AG04450 (cell line): ENCODE measurements at places on chromosomes 5 and 9.

DNA sequence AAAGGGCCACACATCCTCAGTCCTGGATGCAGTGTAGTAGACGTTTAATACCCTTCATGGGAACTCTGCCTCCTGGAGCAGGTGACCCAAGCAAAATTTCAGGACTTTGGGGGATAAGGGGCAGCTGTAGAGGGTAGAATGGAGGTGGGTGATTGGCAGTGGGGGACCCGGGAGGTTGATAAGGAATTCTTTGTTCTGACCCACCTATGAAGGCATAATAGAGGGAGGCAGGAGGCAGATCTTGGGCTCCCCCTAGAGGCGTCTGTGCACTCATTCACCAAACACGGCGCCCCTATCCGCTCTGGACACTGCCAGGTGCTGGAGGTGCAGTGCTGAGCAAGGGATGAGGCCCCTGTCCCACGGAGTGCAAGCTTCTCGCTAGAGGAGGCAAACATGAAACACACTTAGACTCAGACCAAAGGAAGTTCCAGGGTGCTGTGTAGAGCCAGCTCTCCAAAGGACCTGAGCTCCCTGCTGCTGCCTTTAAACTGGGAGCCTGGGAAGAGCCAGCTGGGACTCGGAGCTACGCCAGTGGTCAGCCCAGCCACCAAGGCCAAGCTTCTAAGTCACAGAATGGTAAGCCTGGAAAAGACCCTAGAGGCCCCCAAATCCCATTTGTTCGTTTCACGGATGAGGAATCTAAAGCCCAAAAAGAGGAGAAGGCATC, 7.7 kb downstream of the IL17B start:
- no peak for DNase-seq

DNA sequence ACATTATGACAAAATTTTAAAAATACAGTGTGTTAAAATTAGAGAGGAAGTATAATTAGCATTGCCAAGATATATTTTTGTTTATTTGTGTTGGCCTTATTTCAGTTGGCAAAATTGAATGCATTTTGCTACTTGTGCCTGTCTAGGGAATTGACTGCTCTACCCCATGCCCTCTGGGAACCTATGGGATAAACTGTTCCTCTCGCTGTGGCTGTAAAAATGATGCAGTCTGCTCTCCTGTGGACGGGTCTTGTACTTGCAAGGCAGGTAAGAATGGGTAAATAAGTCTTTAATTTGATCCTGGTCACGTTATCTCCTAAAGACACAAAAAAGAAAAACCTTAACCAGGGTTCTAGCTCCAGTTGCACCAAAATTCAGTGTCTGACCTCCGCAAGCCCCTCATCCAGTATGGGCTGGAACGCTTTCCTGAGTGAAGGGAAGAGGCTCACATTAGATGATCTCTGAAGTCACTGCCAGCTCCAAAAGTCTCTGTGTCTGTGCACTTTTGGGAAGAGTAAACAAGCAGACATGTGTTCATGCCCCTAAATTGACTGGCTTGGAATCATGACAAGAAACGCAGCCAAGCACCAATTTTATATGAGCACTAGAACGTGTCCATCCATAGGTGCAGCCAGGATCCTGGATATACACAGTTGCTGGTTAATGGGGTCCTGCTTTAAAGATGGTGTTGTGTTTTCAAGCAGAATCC, 98.3 kb upstream of the PRRC1 start:
- no peak for DNase-seq

DNA sequence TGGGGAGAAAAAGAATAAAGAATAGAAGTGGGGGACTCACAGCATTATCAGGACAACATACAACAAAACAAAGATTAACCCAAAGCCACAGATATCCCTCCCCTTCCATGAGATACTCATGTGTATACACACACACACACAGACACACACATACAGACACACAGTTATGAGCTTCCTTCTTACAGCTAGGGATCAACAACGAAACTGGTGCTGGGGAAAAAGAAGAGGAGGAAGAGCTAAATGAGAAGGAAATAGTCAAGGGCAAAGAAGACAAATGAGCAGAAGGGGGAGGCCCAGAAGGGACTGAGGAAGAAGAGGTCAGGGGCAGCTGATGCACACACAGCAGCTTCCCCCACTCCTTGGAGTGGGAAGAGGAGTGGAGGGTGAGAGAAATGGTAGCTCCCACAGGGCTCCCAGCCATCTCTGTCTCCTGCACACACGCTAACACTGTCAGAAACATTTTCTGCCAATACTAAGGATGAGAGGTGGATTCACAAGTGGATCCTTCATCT, 66.2 kb downstream of the SIL1 start:
- DNase-seq: no peak

DNA sequence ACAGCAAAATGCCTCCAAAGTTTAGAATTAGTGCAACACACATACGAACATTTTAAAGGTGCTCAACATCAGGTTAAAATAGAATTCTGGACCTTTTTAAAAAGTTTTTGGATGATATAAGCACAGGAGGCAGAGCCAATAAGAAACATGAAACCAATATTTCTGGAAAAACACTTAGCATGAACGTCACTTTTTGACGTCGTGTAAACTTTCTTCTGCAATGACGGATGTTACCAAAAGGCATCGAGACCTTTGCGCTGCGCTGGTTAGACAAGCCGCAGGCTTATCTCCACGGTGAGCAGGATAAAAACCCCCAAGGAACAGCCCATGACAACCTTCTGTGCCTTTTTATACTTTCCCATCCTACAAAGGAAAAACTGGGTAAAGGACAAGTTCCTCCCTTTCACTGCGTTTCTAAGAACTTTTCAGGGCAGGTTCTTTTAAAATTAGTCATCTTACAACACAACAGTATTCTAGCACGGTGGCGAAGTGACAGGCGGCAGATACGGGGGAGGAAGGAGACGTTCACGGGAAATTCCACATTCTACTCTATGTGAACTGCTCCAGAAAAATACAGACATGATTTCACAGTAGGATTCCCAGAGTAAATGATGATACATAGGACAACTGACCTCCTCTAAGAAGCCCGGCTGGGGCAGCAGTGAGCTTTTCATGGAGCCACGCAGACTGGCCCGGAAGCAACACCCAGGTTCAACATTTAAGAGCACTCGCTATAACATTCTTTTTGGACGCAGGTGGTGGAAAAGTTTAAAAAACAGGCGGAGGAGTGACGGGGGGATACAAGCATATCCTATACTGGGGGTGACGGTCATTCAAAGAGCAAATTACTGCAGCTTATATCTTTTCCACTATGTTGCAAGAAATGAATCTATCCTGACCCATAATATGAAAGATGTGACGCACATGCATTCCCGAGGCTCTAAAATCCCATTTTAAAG, 52.4 kb downstream of the USP20 start:
- no peak for DNase-seq

DNA sequence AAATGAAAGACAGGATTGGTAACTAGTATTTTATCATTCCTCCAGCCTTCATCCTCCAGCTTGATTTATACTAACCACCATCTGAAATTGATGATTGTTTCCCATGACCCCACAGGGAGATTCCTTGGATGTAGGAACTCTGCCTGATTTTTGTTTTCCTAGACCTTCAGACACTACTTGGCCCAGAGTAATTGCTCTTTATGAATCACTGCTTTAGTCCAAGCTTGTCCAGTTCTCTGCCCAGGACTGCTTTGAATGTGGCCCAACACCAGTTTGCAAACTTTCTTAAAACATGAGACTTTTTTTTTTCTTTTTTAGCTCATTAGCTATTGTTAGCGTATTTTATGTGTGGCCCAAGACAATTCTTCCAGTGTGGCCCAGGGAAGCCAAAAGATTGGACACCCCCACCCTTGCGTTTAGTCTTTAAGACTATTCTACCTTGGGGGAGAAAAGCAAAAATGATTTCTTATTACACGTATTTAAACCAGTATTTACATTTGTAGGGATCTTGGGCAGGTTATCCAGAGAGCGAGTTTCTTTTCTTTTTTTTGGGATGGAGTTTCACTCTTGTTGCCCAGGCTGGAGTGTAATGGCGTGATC, 18.4 kb downstream of the BASP1 start:
- no peak for DNase-seq

DNA sequence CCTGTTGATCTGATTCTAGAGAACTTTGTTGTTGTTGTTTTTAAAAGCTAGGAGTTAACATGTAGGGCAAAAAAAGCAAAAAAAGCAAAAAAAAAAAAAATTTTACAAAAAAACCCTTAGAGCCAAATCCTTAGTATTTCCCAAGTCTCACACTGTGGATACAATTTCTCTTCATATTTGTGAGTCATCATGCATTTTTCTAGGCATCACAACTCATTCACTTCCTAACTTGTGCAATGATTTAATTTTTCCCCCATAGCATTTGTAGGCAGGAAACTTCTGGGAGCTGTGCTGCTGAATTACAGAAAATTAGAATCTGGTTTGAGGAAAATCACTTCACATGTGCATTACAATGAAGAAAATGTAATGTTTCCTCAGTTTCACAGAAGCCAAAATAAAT, 91.9 kb downstream of the MARCHF3 start:
- DNase-seq: peak; percentile 41

DNA sequence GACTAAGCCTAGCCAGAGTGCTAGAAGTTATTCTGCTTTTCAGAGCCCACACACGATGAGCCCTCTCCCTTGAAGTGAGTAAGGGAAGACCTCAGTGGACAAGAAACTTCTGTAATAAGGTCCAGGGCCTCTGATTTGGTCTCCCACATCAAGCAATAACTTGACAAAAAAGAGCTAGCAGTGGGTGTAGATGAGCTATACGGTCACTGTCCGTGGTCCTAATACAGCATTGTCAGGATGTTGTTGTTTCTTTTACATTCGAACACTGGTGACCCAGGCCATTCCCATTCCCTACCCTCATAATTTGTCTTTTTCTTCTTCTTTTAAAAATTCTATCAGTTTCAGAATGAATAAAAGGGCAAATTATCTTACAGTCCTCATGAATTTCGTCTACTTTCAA, 5.2 kb downstream of the PCSK1 start:
- DNase-seq: no peak

GRCh38 chr5:40333459-40334241, 346.1 kb upstream of the PTGER4 start:
- no peak for DNase-seq

GRCh38 chr5:127754259-127754658, 51.1 kb downstream of the CCDC192 start:
- DNase-seq: peak; percentile 47

GRCh38 chr5:146329697-146330096, 8.9 kb upstream of the POU4F3 start:
- no peak for DNase-seq

DNA sequence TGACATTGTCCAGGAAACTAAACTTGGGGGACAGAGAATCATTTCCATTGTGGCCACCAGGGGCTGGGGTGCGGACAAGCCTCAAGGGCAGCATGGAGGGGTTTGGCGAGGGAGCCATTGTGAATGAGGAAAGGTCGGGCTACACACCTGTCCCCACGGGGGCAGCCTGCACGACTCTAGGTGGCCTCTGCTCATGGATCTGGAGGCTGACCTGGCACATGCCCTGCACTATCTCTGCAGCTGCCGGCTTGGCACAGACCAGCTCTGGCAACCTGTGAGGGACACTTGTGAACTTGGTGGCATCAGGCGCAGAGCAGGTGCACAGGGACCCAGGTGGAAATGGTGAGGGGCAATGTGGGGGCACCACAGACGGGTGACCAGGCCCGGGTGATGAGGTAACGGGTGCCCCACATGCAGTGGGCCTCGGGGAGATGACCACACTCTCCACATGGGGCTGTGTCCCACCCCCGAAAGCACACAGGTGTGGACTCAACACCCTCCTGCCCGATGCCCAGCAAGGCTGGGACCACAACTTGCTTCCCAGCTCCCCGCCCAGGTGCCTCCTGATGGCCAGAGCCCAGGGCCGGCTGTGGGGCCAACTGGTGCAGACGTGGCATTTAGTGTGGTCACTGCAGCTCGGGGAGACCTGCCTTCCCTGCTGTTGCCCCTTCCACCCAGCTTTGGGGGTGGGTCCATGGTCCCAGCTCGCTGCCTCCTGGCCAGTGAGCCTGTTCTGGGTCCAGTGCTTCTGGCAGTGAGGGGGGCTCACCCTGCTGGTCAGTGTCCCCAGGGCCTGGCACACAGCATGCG, 60.9 kb upstream of the UBAC1 start:
- DNase-seq: no peak

GRCh38 chr5:41966401-41967105, 41.5 kb downstream of the FBXO4 start:
- no peak for DNase-seq
